Natural killer cell treated with Interleukin-12 subunit alpha and Interleukin-12 subunit beta and Interleukin-15 and Interleukin-18, amount 100 ng/mL, for 72 hours (primary cell): ENCODE measurements at places on chromosomes 11 and 22. TPM values are rescaled to one million over a fixed set of nuclear protein-coding genes. Genes with fewer than 3 reads are reported as not detected.

The DNAJB7 gene
- total RNA-seq, result not detected

DNA sequence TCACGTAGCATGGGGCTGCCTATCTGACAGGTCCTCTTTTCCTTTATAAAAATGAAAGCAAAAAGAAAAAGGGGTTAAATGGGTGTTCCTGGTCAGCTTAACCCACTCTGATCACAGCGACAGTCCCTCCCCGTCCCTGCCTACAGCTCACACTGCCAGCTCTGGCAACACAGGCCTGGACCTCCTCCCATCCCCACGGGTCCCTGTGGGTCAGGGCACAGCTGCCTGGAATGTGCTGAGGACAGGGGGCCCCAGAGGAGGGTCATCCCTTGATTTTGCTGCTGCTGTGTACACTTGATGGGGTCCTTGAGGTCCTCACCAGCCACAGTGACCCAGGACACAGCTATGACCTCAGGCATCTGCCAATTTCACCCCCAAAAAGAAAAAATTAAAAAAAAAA is 29.6 kb upstream of the CYP2D6 start:
- no peak for DNase-seq

The TRIM6 gene
- total RNA-seq, result not detected

- DNase-seq, result no peak
Observed at GRCh38 chr11:16372355-16372754, 16.0 kb upstream of the SOX6 start.

DNA sequence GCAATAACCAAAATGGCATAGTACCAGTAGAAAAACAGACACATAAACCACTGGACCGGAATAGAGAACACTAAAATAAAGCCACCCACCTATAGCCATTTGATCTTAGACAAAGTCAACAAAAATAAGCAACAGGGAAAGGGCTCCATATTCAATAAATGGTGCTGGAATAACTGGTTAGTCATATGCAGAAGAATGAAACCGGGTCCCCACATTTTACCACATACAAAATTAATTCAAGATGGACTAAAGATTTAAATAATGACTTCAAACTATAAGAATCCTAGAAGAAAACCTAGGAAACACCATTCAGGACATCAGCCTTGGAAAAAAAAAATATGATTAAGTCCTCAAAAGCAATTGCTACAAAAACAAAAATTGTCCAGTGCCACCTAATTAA is 30.1 kb upstream of the NOX4 start:
- no peak for DNase-seq

DNA sequence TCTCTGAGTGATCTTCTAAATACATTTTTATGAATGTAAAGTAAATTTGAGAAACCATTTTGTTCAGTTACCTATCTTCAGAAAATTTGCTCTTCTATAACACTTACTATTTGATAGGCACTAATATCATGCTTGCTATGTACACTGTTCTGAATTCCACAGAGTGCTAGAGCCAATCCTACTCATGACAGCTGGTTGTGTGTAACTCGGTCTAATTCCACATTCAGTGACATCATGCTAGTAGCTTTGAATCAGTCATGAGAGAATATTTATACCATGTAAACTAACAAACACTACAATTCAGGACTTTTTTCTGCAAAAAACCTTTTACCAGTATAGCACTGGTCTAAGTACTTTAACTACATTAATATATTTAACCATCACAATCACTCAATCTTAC is 902.9 kb downstream of the DLG2 start:
- DNase-seq, result no peak

DNA sequence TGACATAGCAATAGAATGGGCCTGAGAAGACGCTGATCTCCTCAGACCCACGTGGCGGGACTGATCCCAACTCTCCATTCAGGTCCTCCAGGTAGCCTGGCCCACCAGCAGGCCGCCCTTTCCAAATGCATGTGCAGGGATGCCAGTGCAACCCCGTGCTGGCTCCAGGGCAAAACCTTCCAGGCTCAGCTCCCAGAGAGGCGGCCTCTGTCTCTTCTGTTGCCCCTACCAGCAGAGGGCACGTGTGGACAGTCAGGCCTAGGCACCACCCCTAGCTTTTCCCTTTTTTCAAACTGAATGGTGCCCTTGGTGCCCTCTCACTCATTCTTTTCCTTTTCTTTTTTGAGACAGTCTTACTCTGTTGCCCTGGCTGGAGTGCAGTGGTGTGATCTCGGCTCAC is 121.7 kb downstream of the OSBP2 start:
- DNase-seq, result no peak

The OR8J1 gene
- not detected for total RNA-seq
